Regular cardiac myocyte (primary cell): ENCODE measurements at places on chromosomes 16 and 17. TPM values are rescaled to one million over a fixed set of nuclear protein-coding genes. Genes with fewer than 3 reads are reported as not detected.

The CEMP1 gene
- total RNA-seq, result not detected in 2 replicates

The CASKIN1 gene
- 0.19 and 0.56 TPM in 2 replicates for total RNA-seq

The CFAP119 gene
- 1.4 and 2.7 TPM in 2 replicates for total RNA-seq

The TUBG1 gene
- total RNA-seq, result 20.3 and 42.2 TPM in 2 replicates

The PIRT gene
- not detected in 2 replicates for total RNA-seq

The SLC5A2 gene
- total RNA-seq, result under 0.01 and 0.19 TPM in 2 replicates

The GALR2 gene
- total RNA-seq, result under 0.01 TPM in 1 of 2 replicates, not detected in the other

The HOXB1 gene
- total RNA-seq, result 0.19 TPM in 1 of 2 replicates, not detected in the other

The CCL16 gene
- not detected in 2 replicates for total RNA-seq

The AP2B1 gene
- total RNA-seq, result 57.2 and 58.9 TPM in 2 replicates

The GOSR1 gene
- total RNA-seq, result 39.2 and 39.9 TPM in 2 replicates

The OTOP3 gene
- total RNA-seq, result not detected in 2 replicates

The HOXB7 gene
- 0.28 and 0.38 TPM in 2 replicates for total RNA-seq

The CDRT15L2 gene
- total RNA-seq, result not detected in 2 replicates

The RPS15A gene
- 1,680 and 1,863 TPM in 2 replicates for total RNA-seq

The VASN gene
- total RNA-seq, result 74.2 and 77.5 TPM in 2 replicates

The PCTP gene
- 14.4 and 17.3 TPM in 2 replicates for total RNA-seq

The JPH3 gene
- total RNA-seq, result under 0.01 TPM in 1 of 2 replicates, not detected in the other

The ROGDI gene
- 16.6 and 21.1 TPM in 2 replicates for total RNA-seq

The GLP2R gene
- not detected in 2 replicates for total RNA-seq

The AANAT gene
- not detected in 2 replicates for total RNA-seq

The C16orf54 gene
- not detected in 2 replicates for total RNA-seq

The COPZ2 gene
- total RNA-seq, result 49.9 and 63.3 TPM in 2 replicates

The SARM1 gene
- total RNA-seq, result 5.9 and 7.5 TPM in 2 replicates

The ITGAL gene
- total RNA-seq, result not detected in 2 replicates

The NPIPB9 gene
- 0.96 and 2.5 TPM in 2 replicates for total RNA-seq

The BAIAP2 gene
- 6.8 and 12.8 TPM in 2 replicates for total RNA-seq

The SLFN11 gene
- 84.3 and 125 TPM in 2 replicates for total RNA-seq

The SDR42E1 gene
- total RNA-seq, result under 0.01 and 0.19 TPM in 2 replicates

The ZP2 gene
- total RNA-seq, result not detected in 2 replicates

The NTN1 gene
- total RNA-seq, result under 0.01 and 0.28 TPM in 2 replicates

The GNGT2 gene
- 0.38 and 0.56 TPM in 2 replicates for total RNA-seq

The HAGH gene
- 70.5 and 79.0 TPM in 2 replicates for total RNA-seq

The COL1A1 gene
- total RNA-seq, result 508 and 731 TPM in 2 replicates

The SEZ6 gene
- not detected in 2 replicates for total RNA-seq

The ARHGDIG gene
- total RNA-seq, result 0.85 TPM in 1 of 2 replicates, not detected in the other

The HBQ1 gene
- total RNA-seq, result 0.19 TPM in 1 of 2 replicates, not detected in the other

The BIRC5 gene
- 9.0 and 87.8 TPM in 2 replicates for total RNA-seq

The TNFSF13 gene
- 0.38 and 1.1 TPM in 2 replicates for total RNA-seq

The KRT222 gene
- total RNA-seq, result under 0.01 TPM in 1 of 2 replicates, not detected in the other

The ANKS3 gene
- total RNA-seq, result 33.7 and 45.4 TPM in 2 replicates

The FOXK2 gene
- total RNA-seq, result 21.1 and 24.0 TPM in 2 replicates

The KRTAP2-1 gene
- not detected in 2 replicates for total RNA-seq

The CFDP1 gene
- 52.5 and 54.4 TPM in 2 replicates for total RNA-seq

The KRTAP4-2 gene
- not detected in 2 replicates for total RNA-seq

The NPIPB2 gene
- 2.0 and 3.8 TPM in 2 replicates for total RNA-seq

The TPSAB1 gene
- total RNA-seq, result not detected in 2 replicates
